ENCODE measurements at places on chromosomes 1 and 21. TPM values are rescaled to one million over a fixed set of nuclear protein-coding genes. Genes with fewer than 3 reads are reported as not detected.

Gene CFAP141
- not detected for total RNA-seq

Gene FUBP1
- 106 TPM for total RNA-seq

Gene C21orf58
- total RNA-seq: 6.7 TPM

Gene ADAM30
- not detected for total RNA-seq

Gene NOS1AP
- total RNA-seq: 0.70 TPM

Gene TAS1R2
- total RNA-seq: not detected

Gene MNDA
- not detected for total RNA-seq

Gene VCAM1
- total RNA-seq: 24.5 TPM

Gene LCE6A
- not detected for total RNA-seq

Gene OR2L5
- not detected for total RNA-seq

Gene LCE1A
- total RNA-seq: not detected

Gene HSPG2
- total RNA-seq: 1,997 TPM

Gene EPHA8
- not detected for total RNA-seq

Gene TRIM67
- total RNA-seq: not detected

Gene KCNJ10
- total RNA-seq: not detected

Gene MYOCOS
- not detected for total RNA-seq

Gene PTPN22
- total RNA-seq: not detected

Gene ERG
- total RNA-seq: 98.8 TPM

Gene FMOD
- 11.4 TPM for total RNA-seq

Gene IL22RA1
- not detected for total RNA-seq

Gene CASQ2
- not detected for total RNA-seq

Gene OR2L2
- total RNA-seq: not detected

Measured in dermis blood vessel endothelial cell (primary cell).